Calu3 (cell line): ENCODE measurements at places on chromosomes 3 and 15.

- no peaks in the 10 kb centered on the region for H3K27me3 ChIP-seq
- H3K36me3 ChIP-seq, result peaks cover 8% of the 10 kb centered on the region
- DNase-seq, result peak; percentile 77
- peaks cover 17% of the 10 kb centered on the region for H3K4me1 ChIP-seq
- H3K27ac ChIP-seq, result peak within 1 kb of the TSS; percentile 15
- H3K4me3 ChIP-seq, result peak within 1 kb of the TSS; percentile 80
These were observed at the start of gene DLEC1 for GRCh38 chr3:38039101-38039898. TSS of gene DLEC1 (plus strand) at chr3:38039208. CDS start at chr3:38039226, 18 bp downstream.

DNA sequence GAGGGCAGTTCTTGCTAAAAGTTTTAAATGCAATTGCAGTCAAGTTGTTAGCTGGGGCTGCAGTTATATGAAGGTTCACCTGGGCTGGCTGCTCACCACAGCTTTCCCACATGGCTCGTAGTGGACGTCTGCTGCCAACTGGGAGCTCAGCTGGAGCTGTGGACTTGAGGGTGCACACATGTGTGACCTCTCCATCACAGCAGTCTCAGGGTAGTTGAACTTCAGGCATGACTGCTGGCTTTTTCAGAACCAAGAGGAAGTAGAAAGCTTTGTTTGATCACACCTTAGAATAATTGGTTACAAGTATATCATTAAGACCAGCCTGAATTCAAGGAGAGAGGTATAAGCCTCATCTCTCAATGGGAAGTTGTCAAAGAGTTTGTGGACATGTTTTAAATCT, 74.1 kb downstream of the CHL1 start:
- H3K27ac ChIP-seq, result no peak overlapping the region
- peaks cover 10% of the 10 kb centered on the region for H3K4me1 ChIP-seq
- H3K36me3 ChIP-seq, result no peaks in the 10 kb centered on the region
- H3K4me3 ChIP-seq, result no peak overlapping the region
- DNase-seq, result no peak

DNA sequence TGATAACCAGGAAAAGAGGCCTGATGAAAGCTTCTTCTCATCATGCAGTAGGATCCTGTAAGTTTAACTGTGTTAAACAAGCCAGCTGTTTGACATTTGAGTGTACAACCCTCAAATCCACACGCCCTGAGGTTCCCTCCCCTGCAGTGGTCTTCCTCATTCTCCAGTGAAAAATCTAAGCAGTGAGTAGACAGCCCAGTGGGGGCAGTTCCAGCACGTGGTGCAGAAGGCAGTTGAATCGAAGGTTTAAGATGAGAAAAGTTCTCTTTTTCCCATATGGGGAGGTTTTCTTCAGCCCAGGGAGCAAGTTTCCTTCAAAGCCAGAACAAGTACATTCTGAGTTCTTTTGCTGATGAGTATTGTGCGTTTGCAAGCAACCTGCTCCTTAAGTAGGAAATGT, 174.5 kb downstream of the NR2F2 start:
- no peak for DNase-seq
- H3K4me1 ChIP-seq, result peaks cover 8% of the 10 kb centered on the region
- no peaks in the 10 kb centered on the region for H3K27me3 ChIP-seq

- no peaks in the 10 kb centered on the region for H3K4me1 ChIP-seq
- DNase-seq, result no peak
- H3K27me3 ChIP-seq, result peaks cover 65% of the 10 kb centered on the region
- no peak overlapping the region for H3K4me3 ChIP-seq
These were observed 29.6 kb downstream of the CHRD start for GRCh38 chr3:184409331-184409926.

GRCh38 chr3:50324351-50325112, 2.0 kb upstream of the HYAL2 start:
- H3K4me1 ChIP-seq, result no peaks in the 10 kb centered on the region
- no peak overlapping the region for H3K27ac ChIP-seq
- no peak overlapping the region for H3K4me3 ChIP-seq
- peaks cover 44% of the 10 kb centered on the region for H3K36me3 ChIP-seq
- H3K27me3 ChIP-seq, result no peaks in the 10 kb centered on the region
- peak; percentile 79 for DNase-seq
